A673 (cell line): ENCODE measurements at places on chromosomes 2 and 18. TPM values are rescaled to one million over a fixed set of nuclear protein-coding genes. Genes with fewer than 3 reads are reported as not detected.

GRCh38 chr2:236607471-236608187 lies 38.0 kb downstream of the ACKR3 start:
- DNase-seq, result no peak
- H3K36me3 ChIP-seq, result no peaks in the 10 kb centered on the region
- H3K27ac ChIP-seq, result no peak overlapping the region
- H3K27me3 ChIP-seq, result peaks cover 26% of the 10 kb centered on the region
- no peaks in the 10 kb centered on the region for H3K4me1 ChIP-seq

- DNase-seq, result no peak
- no peak overlapping the region for H3K4me3 ChIP-seq
- H3K4me1 ChIP-seq, result peaks cover 28% of the 10 kb centered on the region
- H3K36me3 ChIP-seq, result no peaks in the 10 kb centered on the region
These were observed 12.3 kb upstream of the SNED1 start for GRCh38 chr2:240985881-240986786.

DNA sequence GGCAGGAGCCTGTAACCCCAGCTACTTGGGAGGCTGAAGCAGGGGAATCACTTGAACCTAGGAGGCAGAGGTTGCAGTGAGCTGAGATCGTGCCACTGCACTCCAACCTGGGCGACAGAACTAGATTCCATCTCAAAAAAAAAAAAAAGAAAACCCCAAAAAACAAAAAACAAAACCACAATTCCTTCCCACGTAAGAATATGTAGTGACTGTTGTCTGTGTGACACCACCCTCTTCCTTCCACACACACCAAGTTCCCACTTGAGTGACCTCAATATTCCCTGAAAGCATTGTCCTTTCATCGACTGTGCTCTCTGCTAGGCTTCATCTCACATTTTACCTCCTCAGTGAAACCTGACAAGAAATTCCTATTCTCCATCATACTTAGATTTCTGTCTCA lies 8.8 kb upstream of the THADA start:
- H3K4me1 ChIP-seq, result no peaks in the 10 kb centered on the region
- no peak overlapping the region for H3K27ac ChIP-seq
- H3K4me3 ChIP-seq, result no peak overlapping the region

- H3K27ac ChIP-seq, result no peak overlapping the region
- no peak for DNase-seq
- H3K36me3 ChIP-seq, result peaks cover 33% of the 10 kb centered on the region
- no peak overlapping the region for H3K4me3 ChIP-seq
- H3K27me3 ChIP-seq, result no peaks in the 10 kb centered on the region
These were observed 131.9 kb downstream of the MEIS1 start for GRCh38 chr2:66566726-66567399.

- no peaks in the 10 kb centered on the region for H3K27me3 ChIP-seq
- DNase-seq, result no peak
- no peaks in the 10 kb centered on the region for H3K4me1 ChIP-seq
- H3K36me3 ChIP-seq, result no peaks in the 10 kb centered on the region
- H3K4me3 ChIP-seq, result no peak overlapping the region
- H3K27ac ChIP-seq, result no peak overlapping the region
These were observed 201.9 kb upstream of the TRIB2 start for GRCh38 chr2:12514631-12515437.

DNA sequence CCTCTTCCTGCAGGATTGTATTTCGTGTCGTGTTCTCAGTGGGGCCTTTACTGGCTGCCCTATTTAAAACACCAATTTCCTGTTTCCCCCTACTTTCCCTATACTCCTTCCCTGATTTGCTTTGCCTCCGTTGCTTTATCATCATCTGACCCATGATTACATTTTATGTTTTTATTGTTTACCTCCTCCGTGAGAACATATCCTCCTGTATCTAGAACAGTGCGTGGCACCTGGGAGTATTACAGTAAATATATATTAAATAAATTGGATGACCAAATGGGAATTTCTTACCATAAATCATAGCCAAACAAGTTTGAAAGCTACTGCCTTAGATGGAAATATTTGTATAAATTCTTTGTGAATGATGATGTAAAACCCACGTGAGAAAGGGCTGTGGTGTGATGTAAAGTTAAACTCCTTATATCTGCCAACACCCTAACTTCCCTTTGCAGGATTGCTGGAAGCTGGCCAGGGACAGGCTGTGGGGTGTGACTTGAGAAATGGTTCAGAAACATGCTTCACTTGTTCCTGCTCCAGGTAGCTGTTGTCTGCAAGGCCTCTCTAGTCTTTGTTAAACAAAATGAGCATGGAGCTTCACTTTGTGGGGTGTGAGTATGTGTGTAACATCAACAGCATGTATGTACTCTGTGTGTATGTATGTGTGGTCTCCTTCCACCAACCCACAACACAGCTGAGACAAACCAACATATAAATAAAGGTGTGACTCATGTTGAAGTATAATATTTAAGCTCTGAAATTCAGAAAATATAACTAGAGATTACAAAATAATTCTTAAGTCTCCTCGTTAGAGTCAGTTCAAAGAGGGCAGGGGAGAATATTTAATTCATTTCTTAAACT lies 40.3 kb downstream of the LHCGR start:
- H3K36me3 ChIP-seq, result no peaks in the 10 kb centered on the region
- DNase-seq, result no peak
- H3K4me3 ChIP-seq, result no peak overlapping the region
- no peak overlapping the region for H3K27ac ChIP-seq

Gene C1QL2
- total RNA-seq, result 0.98 and 1.5 TPM in 2 replicates

Gene AQP12A
- not detected in 2 replicates for total RNA-seq

Gene LAMA3
- 2.6 and 2.7 TPM in 2 replicates for total RNA-seq
